ENCODE measurements at places on chromosomes 5 and 9.

GRCh38 chr9:4883326-4883873 is 90.7 kb downstream of the RCL1 start:
- DNase-seq = no peak

GRCh38 chr9:112093147-112093869 is 81.8 kb downstream of the SUSD1 start:
- DNase-seq = no peak

DNA sequence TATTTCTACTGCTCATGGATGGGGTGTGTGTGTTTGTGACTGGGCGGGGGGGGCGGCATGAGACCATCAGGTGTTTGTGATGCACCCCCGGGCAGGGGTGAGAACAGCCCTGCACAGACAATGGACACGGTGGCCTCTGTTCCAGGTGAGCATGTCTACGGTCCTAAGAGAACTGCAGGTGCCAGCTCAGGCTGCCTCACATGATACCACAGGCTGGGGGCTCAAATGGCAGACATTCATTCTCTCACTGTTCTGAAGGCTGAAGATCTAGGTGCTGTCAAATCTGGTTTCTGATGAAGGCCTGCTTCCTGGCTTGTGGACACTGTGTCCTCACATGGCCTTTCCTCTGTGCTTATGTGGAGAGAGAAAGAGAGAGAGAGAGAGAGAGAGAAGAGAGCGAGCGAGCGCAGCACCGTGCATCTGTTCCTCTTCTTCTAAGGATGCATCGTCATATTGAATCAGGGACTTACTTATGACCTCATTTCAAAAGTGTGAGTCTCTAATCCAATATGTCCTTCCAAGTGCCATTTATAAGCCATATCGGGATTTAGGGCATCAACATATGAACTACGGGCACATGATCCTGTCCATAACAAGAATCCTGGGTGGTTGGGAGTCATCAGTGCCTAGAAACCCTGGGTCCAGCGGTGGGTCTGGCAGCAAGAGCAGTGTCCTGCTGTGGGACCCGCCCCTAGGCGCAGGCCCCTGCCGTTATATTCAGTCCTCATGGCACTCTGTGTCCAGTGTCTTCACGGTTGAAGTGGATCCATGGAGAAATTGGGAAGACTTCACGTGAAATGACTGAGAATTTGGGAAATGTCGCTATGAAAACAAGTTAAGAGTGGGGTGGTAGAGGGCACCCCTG is 42.5 kb downstream of the NXNL2 start:
- no peak for DNase-seq

DNA sequence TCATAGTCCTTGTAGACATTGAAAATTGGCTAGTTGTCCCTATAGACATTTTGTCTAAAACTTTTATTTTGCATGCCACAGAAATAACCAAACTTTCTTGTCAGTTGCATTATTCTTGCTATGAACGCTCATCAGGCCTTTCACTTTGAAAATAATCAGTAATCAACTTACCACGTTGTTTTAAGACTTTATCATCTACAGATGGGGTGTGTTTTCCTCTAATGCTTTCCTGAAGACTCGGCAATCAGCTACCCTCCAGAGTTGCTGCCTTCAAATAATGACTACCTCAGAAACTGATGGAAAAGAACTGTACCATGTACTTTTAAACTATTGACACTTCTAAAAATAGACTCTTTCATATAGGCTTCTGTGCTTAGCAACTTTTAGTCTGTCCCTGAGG is 33.5 kb upstream of the HSPB3 start:
- no peak for DNase-seq

GRCh38 chr5:150066901-150067396 is 19.4 kb downstream of the CSF1R start:
- no peak for DNase-seq

GRCh38 chr9:136373300-136374182 is at the start of gene CARD9:
TSS of gene CARD9 (minus strand) at chr9:136373669. CDS start at chr9:136372078, 1,591 bp downstream.
- DNase-seq = no peak

All from ELF-1 (cell line).